ENCODE measurements at places on chromosomes 6 and 20. TPM values are rescaled to one million over a fixed set of nuclear protein-coding genes. Genes with fewer than 3 reads are reported as not detected.

- no peak for DNase-seq
These were observed 257.9 kb downstream of the SMOC2 start for GRCh38 chr6:168698923-168699322.

Gene VWA7
- total RNA-seq, result 0.64 TPM

Gene CPXM1
- not detected for total RNA-seq

Gene PRSS16
- total RNA-seq, result not detected

Gene FNDC11
- total RNA-seq, result not detected

DNA sequence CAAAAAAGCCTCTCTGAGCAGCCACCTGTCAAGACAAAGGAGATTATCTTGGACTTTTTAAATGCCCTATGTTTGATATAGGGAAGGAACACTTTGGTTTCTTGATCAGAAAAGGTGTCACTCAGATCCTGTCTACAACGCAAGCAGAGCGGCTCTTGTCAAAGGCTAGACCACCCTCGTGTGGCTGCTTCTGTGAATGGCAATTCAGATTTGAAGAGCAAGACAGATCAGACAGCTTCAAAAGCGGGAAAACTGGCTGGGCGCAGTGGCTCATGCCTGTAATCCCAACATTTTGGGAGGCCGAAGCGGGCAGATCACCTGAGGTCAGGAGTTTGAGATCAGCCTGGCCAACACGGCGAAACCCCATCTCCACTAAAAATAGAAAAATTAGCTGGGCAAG, 10.1 kb upstream of the NXT1 start:
- DNase-seq, result peak; percentile 53

Data from HFFc6 (cell line).